ENCODE measurements at places on chromosomes 13 and 19.

DNA sequence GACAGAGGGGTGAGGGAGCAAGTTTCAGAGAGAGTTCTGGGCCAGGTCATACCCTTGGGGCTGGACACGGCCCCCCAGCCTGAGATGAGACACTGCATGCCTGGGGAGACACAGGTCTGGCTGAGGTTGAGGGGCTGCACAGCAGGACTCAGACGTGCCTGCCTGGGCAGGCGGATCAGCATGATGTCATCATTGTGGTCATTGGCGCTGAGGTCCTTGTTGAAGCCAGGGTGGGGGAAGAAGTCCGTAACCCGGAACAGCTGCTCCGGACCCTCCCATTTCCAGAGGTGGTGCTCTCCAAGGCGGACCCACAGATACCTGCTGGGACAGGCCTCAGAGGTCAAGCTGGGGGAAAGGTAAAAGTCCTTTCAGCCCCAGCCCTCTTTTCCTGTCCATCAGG, 5.0 kb upstream of the KLK8 start:
- DNase-seq = no peak

GRCh38 chr13:43058318-43058674, 34.9 kb downstream of the DNAJC15 start:
- peak; percentile 42 for DNase-seq

GRCh38 chr19:22832031-22832762, at the start of gene ZNF723:
ZNF723 (plus strand) TSS chr19:22832291; CDS start chr19:22832380, 89 bp downstream.
- DNase-seq = no peak

DNA sequence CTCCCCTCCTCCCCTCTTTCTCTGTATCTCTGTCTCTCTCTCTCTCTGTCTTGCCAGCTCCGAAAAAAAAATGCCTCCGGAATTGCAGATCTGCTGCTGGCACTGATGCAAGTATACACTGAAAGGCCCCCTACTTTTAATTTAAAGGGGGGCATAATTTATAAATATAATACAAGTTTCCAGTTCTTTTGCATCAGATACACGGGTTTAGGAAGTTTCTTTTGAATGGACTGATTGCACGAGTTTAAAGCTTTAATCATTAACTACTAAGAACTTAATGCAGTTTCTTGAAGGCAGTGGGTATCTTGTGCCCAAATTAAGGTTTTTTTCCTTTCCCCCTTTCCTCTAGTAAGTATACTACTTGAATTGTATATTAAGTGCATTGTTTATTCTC, 1.4 kb downstream of the FGF9 start:
- no peak for DNase-seq

DNA sequence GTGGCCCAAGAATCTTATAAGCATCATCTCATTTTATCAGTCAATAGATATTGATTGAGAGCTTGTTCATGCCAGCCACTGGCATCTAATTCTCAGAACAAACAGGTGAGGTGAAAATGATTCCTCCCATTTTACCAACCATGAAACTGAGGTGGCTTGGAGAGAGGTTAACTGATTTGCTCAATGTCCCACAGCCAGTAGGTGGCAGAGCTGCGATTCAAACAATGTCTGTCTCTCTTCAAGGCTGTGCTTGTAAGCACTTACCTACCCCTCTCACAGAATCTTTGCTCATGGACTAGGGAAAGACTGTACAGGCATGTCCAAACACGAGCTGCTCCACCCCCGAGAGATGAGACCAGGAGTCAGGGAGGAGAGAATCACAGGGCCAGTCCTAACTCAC, 21.5 kb upstream of the GSX1 start:
- no peak for DNase-seq

- no peak for DNase-seq
Observed at GRCh38 chr13:114066956-114067355, 65.5 kb downstream of the RASA3 start.

DNA sequence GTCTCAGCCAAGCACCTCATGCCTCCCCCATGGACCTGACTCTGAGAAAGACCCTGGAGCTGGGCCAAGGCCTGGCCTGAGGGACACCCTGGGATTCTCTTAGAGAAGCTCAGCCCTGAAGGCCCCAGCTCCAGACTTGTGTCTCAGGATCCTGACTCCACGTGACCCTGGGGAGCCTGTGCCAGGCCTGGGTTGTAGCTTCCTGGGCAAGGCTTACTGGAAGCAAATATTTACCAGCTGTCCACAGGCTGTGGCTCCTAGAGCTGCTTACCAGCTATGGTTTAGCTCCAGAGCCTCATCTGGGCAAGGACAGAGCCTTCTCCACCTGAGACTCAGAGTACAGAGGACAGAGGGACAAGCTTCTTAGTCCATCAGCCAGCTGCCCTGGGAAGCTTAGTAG, 61.0 kb upstream of the CEACAM8 start:
- no peak for DNase-seq

- DNase-seq = no peak
Observed at GRCh38 chr13:77691871-77692270, 5.6 kb upstream of the SLAIN1 start.

DNA sequence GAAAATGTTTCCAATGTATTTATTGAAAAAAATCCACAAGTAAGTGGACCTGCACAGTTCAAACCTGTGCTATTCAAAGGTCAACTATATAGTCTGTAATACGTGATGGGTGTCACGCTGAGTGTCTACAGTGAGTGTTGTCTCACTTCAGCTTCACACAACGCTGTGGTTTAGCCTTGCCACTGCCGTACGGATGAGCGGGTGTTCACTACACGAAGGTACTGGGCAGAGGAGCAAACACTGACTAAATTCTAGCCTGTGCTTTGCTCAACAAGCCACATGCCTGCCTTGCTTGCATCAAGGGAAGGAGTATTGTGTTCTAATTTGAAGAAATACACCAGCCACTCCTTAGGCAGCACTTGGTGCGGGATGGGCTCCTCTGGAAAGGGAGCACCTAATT, 3.4 kb upstream of the FFAR3 start:
- DNase-seq = peak; percentile 8

DNA sequence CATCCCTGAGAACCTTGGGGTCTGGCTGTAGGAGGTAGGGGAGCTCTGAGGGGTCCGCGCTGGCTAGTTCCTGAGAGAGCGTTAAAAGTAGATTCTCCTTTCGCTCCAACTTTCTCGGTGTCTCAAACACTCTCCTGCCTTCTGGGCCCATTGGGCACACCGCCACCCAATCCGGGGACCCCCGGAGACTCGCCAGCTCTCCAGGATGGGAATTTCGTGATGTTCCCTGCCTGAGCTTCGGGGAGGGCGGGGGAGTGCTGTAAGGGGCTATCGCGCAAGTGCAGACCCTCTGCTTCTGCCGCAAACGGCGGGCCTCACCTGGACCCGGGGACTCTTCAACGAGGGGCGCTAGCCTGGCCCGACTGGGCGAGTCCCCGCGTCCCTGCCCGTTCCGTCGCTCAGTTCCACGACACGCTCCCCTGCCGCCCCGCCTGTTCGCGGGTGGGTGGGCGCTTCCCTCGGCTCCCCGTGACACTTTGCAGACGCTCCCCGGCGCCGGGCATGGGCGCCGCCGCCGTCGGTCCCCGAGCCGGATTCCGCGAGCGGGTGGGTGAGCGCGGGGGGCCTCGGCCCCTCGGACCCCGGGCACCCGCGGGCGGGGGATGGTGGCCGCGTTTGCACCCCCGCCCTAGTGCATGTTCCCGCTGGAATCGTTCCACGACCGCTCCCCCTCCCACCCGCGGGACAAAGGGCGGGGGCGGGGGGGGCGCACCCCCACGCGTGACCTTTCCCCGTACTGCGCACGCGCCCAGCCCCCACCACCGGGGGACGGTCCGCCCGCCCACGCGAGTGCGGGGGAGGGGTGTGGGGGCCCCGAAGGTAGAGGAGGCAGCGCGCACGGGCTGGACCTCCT, at the start of gene CCDC106:
TSS of gene CCDC106 (plus strand) at position 481 of the 853 bp plus-strand sequence. CDS start 835 bp downstream, outside the sequence.
- DNase-seq = peak; percentile 66

GRCh38 chr13:68588623-68589022, 1358.5 kb upstream of the PCDH9 start:
- no peak for DNase-seq

GRCh38 chr13:59774491-59774971, 389.2 kb downstream of the DIAPH3 start:
- DNase-seq = no peak

DNA sequence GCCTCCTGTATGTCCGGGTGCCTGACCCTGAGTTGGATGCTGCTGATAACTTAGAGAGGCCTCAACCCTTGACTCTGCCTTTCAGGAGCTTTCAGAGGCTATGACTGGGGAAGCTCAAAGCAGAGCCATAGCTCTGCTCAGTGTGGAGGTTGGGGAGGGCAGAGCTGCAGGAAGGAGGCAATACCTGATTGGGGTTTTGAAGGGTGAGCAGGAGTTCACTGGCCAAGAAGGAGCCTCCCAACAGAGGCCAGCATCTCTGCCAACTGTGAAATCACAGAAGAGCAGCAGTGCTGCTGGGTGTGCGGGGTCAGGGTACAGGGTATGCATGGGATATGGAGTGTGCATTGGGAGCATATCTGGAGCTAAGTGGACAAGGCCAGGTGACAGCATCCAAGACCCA, 21.6 kb downstream of the TMEM38A start:
- DNase-seq = no peak

- no peak for DNase-seq
Observed at GRCh38 chr13:99991828-99992775, 10.5 kb downstream of the ZIC2 start.

- DNase-seq = peak; percentile 47
Observed at GRCh38 chr13:33016414-33017322, at the start of gene KL. KL (plus strand) TSS chr13:33016423; CDS start chr13:33016441, 18 bp downstream.

DNA sequence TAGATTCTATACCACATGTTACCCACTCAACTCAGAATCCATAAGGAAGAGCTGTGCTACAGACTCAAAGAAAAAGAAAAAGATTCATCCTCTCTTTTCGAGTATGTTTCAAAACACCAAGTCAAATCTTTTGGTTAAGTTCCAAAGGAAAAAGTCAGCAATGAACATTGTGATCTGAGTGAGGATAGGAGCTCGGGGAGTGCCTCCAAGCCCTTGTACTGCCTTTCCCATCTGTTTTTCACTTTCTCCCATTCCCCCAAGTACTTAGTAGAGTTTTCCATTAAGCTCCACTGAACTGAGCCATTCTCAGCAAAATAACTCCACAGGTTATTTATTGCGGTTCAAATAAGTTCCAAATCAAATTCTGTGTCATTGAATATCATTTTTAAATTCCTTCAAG, 47.7 kb upstream of the MAB21L1 start:
- DNase-seq = no peak

- DNase-seq = peak; percentile 30
Observed at GRCh38 chr13:42594481-42595252, 20.7 kb downstream of the TNFSF11 start.

GRCh38 chr19:844546-844971, 3.8 kb downstream of the PRTN3 start:
- DNase-seq = no peak

DNA sequence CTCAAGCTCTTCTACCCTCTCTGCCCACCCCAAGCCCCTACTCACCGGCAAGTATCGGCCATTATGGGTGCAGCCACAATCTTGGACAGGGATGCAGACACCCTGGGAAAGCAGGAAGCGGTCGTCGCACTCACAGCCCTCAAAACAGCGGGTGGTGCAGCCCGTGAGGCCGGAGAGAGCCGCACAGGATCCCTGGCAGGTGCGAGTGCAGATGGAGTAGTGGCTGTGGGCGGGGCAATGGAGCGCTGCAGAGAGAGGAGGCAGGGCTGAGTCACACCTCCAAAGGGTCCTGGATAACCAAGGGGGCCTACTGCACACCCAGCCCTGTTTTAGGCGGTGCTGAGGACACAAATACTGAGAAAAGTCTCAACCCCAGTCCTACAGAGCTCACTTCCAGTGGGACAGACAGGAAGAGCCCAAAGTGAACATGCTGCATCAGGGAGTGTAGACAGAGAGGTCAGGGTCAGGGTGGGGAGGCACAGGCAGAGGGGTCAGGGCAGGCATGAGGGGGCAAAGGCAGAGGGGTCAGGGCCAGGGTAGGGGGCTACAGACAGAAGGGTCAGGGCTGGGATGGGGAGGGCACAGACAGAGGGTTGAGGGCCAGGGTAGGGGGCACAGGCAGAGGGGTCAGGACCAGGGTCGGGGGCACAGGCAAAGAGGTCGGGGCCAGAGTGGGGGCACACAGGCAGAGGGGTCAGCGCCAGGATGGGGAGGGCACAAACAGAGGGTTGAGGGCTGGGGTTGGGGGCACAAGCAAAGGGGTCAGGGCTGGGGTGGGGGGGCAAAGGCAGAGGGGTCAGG, 24.2 kb upstream of the FBL start:
- no peak for DNase-seq

GRCh38 chr13:94968040-94968756, 255.9 kb upstream of the SOX21 start:
- DNase-seq = peak; percentile 0

GRCh38 chr19:19471682-19472081, 43.7 kb downstream of the TSSK6 start:
- DNase-seq = no peak

DNA sequence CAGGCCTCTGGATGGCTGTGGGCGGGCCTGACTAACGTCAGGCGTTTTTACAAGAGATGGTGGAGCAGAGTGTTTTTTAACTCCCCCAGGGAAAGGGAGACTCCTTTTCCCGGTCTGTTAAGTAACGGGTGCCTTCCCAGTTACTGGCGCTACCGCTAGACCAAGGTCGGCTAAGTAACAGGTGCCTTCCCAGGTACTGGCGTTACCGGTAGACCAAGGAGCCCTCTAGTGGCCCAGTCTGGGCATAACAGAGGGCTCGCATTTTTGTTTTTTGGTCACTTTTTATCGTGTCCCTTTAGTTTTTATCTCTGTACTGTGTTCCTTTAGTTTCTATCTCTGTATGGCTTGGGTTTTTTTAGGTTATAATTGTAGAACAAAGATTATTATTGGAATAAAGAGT, 10.0 kb downstream of the ZNF383 start:
- DNase-seq = peak; percentile 40

DNA sequence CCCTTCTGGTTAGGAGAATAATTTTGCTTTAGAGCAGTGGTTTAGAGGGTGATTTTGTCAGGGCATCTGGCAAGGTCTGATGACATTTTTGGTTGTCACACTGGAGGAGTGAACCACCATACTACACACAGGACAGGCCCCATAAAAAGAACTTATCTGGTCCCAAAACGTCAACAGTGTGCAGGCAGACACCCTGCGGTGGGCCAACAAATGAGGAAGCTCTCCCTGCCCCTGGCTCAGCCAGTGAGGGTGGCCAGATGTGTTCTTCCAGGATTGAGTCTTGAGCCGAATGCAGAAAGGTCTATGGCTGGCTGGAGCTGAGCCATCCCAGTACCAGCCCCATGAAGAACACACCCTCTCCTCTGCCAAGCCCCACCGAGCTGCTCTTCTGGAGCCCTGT, 149.2 kb downstream of the MIPEP start:
- DNase-seq = no peak

- no peak for DNase-seq
Observed at GRCh38 chr13:105338006-105338405, 1197.5 kb downstream of the EFNB2 start.

All from stimulated activated naive CD8-positive, alpha-beta T cell treated with anti-CD3 and anti-CD28 coated beads, Interleukin-15, amount 100 ng/mL, for 72 hours (primary cell).